ENCODE measurements at places on chromosomes 5 and 9.

DNA sequence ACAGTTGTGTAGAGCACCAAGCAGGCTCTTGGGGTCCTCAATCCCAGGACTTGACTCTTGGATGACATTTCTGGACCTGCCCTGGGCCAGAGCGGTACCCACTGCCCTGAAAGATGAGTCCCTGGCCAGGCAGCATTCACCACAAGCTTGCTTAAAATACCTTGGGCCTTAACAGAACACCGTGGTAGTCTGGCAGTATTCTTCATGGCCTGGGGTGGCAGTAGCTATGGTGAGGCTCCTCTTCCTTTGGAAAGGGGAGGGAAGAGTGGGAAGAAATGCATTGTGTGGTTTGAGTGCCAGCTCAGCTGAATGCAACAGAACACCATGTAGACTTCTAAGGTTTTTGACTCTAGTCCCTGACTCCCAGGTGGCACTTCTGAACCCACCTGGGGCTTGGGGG, 29.4 kb upstream of the IRGM start:
- no peak for DNase-seq

DNA sequence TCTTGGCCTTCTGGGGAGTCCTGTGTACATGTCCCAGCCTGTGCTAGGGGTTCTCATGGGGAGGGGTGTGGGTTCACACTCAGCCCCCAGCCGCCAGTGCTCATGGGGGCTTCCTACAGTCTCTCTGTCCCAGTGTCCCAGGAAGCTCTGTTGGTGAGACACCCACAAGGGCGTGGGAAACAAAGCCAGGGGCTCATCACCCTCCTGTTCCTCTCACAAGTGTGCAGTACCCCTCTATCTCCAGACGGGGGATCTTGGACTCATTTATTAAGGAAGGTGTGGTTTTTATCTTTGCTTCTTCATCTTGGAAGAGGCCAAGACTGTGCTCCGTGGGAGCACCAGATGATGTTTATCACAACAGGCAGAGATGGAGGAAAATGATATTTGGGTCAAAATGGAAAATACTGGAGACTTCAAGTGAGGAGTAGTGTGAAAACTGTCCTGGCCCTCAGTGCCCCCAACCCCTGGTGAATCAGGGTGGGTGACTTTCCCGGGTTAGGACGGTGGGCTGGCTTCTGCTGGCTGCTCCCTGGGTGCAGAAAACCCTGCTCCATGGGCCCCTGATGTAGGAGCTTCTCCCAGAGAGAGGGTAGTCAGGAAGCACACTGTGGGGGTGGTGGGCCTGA, 15.2 kb downstream of the TMEM171 start:
- DNase-seq, result no peak

DNA sequence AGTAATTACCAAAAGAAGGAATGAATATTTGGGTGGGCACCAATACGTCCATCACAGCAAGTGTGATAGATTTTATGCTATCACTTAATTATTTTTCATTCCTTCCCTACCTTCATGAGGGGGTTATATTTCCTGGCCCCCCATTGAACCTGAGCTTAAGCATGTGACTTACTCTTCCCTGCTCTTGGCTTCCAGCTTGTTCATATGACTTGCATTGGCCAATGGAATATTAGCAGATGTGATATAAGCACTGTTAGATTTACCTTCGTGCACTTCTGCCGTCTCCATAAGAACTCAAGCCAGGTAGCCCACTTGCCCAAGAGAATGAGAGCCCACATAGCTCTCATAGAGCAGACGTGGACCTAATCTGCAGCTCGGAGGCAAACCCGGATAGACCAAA, 99.1 kb upstream of the SMARCA2 start:
- no peak for DNase-seq

- DNase-seq, result no peak
Observed at GRCh38 chr5:40832345-40832744, 2.7 kb downstream of the RPL37 start.

DNA sequence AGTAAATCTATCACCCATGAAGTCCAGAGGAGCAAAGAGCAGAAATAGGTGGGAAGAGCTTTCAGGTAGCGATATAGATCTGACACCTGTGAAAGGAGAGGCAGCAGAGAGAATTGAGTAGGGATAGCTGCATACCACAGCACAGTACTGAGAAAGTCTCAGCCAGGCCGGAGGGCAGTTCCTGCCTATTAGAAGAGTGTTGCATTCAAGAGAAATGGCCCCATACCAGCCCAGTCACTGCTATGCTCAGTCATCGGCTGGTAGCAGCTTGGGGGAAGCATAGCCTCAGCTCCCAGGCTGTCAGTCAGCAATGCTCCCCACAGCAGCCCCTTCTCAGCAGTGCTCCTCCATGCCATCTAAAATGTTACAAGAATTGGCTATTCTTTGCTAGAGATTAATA, 285.1 kb upstream of the CDH6 start:
- DNase-seq, result no peak

- DNase-seq, result peak; percentile 70
Observed at GRCh38 chr5:14208071-14209021, 65.2 kb downstream of the TRIO start.
